ENCODE measurements at places on chromosomes 1 and 21.

DNA sequence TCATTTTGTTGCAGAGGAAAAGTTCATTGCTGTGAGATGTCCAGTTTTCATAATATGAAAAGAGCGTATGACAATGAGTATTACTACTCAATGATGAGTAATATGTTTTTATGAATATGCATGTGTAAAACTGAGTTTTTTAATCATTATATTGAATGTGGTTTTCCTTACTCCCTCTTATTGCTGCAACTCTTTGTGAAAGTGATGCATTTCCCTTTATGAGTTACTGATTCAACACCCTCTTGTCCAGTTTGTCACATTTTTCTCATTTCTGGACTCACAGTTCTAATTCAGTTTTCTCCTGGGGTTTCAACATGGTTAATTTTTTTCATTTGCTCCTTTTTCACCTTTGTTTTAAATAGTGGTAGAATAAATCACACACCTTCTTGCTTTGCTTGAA lies 35.2 kb upstream of the KCNJ15 start:
- DNase-seq: peak; percentile 6

- no peak for DNase-seq
Observed at GRCh38 chr1:107545056-107545577, 404.3 kb downstream of the NTNG1 start.

DNA sequence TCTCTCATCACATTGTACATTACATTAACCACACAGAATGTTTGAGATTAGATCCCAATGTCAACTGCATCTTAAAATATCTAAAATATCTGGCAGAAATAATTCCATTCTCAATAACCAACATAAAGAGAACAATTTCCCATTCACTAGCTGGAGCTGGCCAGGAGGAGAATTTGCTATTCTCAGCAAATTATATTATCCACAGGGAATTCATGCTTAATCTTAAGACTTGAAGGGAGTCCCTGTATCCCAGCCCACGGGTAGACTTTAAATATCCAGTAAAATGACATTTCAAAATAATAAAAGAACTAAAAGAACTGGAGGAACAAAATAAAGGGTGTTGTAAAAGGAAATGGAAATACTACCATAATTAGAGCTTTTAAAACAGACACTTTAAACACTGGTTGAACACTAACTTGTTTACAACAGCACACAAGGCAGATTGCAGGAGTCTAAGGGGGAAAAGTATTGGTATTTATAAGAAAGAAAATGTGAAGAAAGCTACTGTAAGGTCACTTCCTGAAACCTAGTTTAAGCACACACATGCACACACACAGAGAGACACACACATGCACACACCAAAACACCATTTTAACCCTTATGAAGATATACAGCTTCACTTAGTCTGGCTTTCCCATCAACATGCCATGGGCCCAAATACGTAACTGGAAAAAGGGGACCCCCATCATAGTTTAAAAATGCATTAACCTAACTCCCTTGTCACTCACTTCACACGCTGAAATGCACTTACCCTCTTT lies 107.0 kb downstream of the PTPN14 start:
- DNase-seq: no peak

DNA sequence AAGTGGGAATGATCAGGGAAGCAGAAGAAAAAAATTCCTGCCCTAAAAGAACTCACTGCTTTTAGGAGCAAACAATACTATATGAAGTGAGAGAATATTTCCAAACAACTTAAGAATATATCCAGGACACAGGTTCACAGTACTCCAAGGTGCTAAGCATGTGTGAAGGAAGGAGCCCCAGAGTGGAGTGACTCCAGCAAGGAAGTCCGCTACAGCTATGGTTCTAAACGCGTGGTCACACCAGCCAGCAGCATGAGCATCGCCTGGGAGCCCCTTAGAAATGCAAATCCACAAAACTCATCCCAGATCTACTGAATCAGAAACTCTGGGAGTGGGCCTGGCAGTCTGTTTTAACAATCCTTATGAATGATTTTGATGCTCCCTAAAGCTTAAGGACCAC lies 36.1 kb downstream of the GADD45A start:
- no peak for DNase-seq

GRCh38 chr21:25809013-25809412 lies 74.2 kb downstream of the GABPA start:
- DNase-seq: peak; percentile 62

DNA sequence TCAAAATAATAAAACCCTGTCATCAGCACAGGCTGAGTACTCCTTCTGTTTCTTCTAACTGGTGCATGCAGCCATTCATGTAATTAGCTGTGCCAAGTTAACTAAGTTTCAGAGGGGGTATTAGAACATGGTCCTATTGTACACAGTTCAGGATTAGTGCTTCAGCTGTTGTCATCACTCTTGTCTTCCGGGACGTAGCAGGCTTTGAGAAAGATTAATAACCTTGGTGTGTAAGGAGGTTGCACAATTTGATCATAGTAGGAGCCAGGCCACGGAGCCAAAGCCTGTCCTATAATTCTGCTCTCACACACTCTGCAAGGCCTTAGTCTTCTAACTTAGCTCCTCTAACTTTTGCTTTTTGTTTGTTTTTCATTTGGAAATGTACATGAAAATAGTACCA lies 44.7 kb downstream of the PTGFRN start:
- DNase-seq: no peak

DNA sequence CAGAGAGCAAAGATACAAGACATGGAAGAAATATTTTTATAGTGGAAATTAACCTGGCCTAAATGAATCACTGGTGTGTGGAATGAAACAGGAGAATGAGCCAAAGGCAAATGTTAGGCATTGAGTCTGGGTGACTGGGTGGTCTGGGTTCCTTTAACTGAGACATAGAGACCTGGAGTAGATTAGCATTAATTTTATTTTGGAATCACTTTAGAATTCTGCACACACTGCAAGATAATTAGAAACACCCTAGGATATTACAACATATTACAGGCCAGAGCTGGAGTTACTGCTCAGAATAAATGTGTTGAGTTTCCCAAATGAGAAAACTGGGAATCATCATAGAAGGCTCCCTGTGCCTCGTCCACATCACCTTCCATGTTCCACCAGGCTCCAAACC lies 85.5 kb downstream of the PLPPR5 start:
- no peak for DNase-seq

- DNase-seq: no peak
Observed at GRCh38 chr1:206445911-206446356, 24.3 kb upstream of the IKBKE start.

DNA sequence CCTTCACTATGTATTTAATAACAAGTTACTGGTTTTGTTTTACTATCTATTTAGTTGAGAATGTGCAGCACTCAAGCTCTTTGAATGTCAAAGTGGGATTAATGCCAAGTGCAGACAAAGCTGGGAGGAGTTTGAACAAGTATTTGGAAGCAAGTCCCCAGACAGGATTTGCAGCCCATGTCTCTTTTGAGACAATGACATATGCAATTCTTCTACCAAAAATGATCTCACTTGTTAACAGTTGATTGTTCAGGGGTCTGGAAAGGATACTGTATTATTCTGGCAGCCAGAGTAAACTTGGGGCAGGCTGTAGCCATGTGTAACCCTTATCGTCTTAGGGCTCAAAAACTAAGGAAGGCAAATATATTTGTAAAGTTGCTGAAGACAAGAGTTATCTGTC lies 15.8 kb downstream of the COLGALT2 start:
- DNase-seq: no peak

- no peak for DNase-seq
Observed at GRCh38 chr1:79042539-79042938, 36.0 kb upstream of the ADGRL4 start.

DNA sequence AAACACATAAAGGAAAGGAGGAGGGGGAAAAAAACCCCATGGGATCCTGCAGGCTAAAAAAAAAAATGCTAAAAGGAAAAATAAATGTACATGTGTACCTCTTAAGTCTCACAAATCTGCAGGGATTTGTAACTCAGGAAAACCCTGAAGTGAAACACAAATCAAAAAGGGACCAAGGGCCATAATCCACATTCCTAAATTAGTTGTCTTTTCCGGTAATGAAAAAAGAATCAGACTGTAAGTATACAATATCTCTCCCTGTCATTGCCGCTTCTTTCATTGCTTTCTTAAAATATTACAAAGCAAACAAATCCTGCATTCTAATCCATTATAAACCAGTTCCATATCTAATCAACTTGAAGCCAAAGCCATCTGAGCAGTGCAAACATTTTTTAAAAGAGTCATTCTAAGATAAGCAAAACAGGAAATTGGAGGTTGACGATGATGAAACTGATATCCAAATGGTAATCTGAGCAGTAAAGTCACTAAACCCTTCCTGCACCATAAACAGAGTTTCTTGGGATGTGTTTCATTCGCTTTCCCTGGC lies 58.7 kb upstream of the SIM2 start:
- no peak for DNase-seq

DNA sequence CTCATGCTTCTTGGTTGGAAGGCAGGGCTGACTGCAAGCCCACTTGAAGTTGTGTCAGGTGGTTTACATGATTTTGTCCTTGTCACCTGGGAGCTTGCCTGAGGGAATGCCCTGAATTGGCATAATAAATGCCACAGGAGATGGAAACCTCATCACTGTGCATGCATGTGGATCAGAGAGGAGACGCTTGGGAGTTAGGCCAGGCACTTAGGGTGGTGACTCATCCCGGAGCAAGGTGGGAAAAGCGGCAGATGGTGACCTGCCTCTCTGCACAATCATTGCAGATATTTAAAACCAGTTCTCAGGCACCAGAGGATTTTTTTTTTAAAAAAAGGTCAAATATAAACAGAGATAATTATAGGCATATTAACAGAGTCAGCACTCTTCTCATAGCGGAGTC lies 202.2 kb upstream of the KIAA0040 start:
- no peak for DNase-seq

DNA sequence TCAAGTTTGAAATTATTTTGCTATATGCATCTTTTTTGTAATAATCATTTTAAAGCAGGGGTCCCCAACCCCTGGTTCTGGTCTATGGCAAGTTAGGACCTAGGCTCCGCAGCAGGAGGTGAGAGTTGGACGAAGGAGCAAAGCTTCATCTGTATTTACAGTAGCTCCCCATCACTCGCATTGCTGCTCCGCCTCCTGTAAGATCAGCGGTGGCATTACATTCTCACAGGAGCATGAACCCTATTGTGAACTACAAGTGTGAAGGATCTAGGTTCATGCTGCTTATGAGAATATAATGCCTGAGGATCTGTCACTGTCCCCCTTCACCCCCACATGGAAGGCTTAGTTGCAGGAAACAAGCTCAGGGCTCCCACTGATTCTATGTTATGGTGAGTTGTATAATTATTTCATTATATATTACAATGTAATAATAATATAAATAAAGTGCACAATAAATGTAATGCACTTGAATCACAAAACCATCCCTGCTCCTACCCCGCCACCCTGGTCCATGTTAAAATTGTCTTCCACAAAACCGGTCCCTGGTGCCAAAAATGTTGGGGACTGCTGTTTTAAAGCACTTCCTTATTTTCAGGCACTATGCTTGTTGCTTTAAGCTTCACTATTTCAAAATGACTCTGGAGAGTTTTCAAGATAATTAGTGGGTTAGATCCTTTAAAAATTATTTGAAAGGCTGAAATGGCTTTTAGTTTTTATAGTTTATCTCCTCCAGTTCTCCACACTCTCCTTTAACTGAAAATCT lies 74.8 kb downstream of the PLA2G4A start:
- no peak for DNase-seq

- no peak for DNase-seq
Observed at GRCh38 chr1:16440131-16440469, 424 bp upstream of the NECAP2 start.

GRCh38 chr1:12144236-12144635 lies 22.6 kb upstream of the TNFRSF1B start:
- DNase-seq: no peak

DNA sequence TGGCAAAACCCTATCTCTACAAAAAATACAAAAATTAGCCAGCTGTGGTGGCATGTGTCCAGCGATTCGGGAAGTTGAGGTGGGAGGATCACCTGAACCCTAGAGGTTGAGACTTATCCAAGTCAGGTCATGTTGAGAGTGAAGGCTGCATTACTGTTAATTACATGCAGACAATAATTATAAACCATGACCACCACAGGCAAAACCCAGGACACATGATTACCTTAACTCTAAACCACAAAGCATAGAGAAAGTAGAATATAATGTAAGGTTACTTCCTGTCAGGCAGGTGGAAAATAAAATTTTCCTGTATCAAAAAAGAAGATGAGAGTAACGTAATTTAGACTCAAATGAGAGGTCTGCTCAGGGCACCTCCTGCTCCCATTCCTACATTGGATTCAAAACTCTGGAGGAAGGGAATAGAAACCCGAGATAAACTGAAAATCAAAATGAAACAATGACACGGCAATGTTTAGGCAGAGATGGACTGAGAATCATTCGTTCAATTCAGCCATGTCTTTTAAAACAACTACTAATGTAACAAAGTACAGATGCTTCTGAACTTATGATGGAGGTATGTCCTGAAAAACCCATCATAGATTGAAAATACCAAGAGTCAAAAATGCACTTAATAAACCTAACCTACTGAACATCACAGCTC lies 33.6 kb downstream of the RGS8 start:
- no peak for DNase-seq

DNA sequence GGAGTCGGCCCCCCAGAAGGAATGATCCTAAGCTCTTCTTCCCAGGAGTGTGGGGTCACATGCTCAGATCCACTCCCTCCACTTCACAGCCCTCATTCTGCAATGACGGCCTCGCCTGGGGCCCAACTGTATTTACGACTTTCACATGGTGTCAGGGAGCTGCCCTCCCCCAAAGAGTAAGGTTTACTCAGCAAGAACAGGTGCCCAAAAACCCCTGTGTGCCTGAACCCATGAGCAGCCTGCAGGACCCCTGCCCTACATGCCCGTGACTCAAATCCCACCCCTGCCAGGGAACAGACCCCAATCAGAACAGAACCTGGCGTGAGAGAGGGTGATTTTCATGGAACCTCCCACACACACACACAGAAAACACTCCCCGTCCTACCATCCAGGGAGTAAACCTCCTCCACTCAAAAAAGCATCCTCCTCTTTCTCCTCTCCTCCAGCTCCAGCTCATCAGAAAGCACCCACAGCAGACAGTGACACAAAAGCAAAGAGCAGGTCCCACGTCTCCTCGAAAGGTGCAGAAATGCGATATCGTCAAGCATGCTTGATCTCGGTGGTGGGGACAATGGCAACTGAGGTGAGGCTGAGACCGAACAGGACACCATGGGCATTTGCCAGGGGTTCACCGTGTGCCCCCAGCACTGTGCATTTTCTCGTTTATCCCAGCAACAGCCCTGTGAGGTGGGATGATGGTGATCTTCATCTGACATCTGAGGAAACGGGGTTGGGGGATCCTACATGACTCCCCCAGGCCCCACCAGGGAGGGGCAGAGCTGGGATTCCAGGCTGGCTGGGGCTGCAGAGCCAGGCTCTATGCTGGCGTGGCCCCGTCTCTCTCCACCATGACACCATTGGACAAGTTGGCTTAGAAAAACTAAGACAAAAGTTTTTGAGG lies 397.9 kb downstream of the NPHP4 start:
- DNase-seq: no peak

DNA sequence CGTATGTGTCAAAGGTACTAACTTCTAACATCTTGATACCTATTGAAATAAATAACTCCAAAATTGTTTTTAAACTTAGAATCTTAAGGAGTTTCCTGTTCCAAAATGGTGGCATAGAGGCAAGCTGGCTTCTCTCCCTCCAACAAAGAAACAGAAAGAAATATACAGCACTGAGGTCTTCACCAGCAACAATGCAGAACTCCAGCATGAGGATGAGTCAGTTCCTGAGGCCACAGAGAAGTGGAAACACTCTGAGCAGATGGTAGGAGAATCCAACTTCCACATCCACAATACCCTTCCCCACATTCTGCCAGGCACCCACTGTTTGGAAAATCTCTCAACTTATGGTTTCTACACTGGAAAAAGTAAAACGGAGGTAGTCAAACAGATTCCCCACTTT lies 12.2 kb upstream of the PPIH start:
- no peak for DNase-seq

GRCh38 chr1:11324567-11325165 lies 51.7 kb downstream of the UBIAD1 start:
- no peak for DNase-seq

Data from activated CD4-positive, alpha-beta T cell treated with anti-CD3 and anti-CD28 coated beads, Interleukin-10, Interleukin-2, amounts not matched to agents 100 ng/mL and 50 ng/mL, durations not matched to agents 16 hours and 8 hours (primary cell).